Activated T-helper 9 cell treated with anti-CD3 and anti-CD28 coated beads, Interleukin-2, amount 50 U/mL, for 16 hours (primary cell): ENCODE measurements at places on chromosomes 7 and 10.

DNA sequence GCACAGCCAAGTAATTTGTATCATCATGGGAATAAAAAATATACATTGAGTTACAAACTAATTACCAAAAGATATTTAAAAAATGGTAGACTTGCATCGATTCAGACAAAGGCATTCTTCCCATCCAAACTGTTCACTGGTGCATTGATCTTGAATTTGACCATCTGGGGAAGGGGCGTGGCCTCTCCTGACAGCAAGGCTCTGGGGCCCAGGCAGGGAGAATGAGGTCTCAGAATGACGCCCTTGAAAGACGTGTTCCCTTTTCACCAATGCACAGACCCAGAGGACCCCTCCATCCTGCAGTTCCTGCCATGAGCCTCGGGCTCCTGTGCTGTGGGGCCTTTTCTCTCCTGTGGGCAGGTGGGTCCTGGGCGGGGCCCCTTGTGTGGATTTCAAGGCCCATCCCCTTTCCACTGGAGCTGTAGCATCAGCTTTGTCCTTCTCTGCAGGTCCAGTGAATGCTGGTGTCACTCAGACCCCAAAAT lies 91.1 kb upstream of the PRSS58 start:
- no peak for DNase-seq

GRCh38 chr7:81484261-81484660 lies 285.6 kb downstream of the HGF start:
- no peak for DNase-seq

DNA sequence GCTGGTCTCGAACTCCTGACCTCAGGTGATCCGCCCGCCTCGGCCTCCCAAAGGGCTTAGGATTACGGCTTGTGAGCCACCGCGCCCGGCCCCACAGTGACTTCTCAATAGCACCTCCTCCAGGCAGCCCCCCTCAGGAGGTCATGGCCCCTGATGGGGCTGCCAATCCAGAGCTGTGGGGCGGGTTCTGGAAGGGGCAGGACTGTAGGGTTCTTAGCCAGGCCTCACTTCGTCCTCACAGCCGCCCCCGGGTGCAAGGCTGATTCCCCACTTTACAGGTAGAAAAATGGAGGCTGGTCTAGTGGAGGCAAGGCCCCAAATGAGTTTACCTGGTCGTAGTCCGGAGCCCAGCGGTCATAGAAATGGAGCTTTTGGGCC lies 638 bp downstream of the METTL27 start:
- no peak for DNase-seq

GRCh38 chr10:83301732-83302131 lies 837.6 kb upstream of the GHITM start:
- no peak for DNase-seq

DNA sequence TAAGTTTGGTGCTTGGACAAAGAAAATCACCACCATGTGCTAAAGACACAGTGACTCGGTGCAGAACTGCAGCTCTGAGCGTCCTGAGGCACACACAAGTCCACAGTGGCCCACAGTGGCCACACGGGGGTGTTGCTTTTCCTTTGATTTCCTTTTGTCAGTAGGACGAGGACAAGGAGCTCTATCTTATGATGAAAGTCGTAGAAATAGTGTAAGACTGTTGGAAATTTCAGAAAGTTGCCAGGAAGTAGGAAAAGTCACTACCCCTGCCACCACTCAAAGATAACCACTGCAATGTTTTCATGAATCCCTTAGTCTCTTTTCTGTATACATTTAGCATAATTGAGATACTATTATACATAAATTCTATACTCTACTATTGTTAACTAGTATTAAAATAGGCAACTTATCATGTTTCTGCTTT lies 146.0 kb downstream of the TNS3 start:
- no peak for DNase-seq

- no peak for DNase-seq
Measured at GRCh38 chr7:75850235-75850634, 28.6 kb upstream of the RHBDD2 start.

DNA sequence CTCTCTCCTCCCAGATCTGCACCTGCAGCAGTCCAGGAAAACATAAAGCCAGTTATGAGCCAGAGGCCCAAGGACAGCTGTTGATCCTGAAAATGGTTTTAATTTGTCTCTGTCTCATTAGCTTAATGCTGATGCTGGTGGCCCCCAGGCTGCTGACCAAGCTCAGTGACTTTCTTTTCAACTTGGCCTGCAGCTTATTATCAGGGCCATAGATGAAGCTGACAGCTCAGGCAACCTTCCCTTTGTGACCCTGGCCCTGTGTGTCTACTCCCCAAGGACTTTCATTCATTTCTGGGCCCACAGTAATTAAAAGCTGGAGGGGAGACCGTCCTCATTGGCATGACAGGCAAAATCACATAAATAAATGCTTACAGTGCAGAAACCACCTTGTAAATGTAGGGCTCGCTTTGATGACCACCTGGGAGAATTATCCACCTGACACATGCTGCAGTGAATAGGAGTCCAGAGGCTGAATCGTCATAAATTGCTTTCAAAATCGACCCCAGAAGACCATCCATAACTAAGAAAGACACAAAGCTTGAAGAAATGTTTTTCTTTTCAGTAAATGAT lies 138.5 kb downstream of the NPY start:
- no peak for DNase-seq

GRCh38 chr7:96316949-96317348 lies 4.9 kb downstream of the SLC25A13 start:
- DNase-seq, result no peak

GRCh38 chr10:110916554-110917346 lies 2.2 kb downstream of the BBIP1 start:
- no peak for DNase-seq

DNA sequence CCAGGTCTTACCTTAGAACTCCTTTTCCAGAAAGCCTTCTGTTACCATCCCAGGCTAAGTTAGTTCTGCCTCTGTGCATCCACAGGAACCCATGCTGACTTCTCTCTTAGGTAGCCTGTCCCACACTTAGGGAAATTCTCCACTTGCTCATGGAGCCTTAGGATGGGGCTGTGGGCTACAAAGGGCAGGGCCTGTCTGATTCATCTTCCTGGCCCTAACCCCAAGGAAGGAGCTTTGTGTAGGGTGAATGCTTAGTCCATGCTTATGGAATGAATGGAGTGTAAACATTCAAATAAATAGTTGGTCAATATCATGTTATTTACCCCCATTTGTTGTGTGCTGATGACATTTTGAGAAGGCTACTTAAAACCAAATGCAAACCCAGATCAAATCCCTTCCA lies 54.7 kb downstream of the EMX2 start:
- DNase-seq, result no peak

- no peak for DNase-seq
Measured at GRCh38 chr7:100369105-100369504, 4.2 kb upstream of the PILRA start.

DNA sequence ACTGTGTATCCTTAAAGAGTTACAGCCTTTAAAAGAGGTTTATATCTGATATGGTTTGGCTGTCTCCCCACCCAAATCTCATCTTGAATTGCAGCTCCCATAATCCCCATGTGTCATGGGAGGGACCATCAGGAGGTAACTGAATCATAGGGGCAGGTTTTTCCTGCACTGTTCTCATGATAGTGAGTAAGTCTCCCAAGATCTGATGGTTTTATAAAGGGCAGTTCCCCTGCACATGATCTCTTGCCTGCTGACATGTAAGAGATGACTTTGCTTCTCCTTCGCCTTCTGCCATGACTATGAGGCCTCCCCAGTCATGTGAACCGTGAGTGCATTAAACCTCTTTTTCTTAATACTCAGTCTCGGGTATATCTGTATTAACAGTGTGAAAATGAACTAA lies 9.7 kb downstream of the RTKN2 start:
- no peak for DNase-seq

DNA sequence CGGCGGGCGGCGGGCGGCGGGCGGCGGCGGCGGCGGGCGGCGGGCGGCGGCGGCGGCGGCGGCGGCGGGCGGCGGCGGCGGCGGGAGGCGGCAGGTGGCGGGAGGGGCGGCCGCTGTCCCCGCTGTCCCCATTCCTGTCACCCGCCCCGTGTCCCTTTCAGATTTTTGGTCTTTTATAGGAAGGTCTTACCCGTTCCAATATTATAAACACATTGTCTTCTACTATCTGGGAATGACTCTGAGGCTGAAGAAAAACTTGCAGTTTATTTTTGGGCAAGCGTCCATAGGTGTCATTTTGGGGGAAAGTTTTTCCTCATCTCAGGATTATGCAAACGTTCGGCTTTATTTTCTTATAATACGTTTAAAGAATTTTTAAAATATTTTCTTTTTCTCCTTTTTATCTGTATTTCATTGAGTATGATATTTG lies 578 bp downstream of the ZNF713 start:
- no peak for DNase-seq

DNA sequence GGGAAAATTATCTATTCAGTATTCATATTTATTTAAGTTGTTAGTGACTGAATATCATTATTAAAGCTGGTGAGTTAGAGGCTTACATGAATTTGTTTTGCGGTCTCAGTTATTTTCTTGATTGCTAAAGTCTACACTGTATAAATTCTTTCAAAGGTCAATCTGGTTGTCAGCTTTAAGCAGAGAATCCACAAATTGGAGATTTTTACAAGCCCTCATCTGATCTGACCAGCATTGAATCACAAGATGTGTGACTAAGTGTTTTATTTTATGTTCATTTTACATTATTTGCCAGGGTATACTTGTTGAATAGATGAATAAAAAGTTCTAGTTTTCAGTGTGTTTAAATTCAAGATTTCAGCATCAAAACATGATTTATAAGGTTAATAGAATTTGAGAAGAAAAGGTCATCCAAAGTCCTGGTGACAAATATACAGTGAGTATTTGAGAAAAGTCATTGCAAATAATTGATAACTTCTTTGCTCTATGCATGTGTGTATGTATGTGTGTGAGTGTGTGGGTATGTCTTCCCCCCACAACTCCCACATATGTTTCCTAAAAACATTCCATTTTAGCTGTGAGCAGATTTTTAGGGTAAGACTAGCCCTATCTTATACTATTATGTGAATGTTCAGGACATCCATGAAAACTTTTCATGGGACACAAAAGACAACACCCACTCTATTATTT lies 4.4 kb downstream of the SEMA3A start:
- DNase-seq, result no peak

DNA sequence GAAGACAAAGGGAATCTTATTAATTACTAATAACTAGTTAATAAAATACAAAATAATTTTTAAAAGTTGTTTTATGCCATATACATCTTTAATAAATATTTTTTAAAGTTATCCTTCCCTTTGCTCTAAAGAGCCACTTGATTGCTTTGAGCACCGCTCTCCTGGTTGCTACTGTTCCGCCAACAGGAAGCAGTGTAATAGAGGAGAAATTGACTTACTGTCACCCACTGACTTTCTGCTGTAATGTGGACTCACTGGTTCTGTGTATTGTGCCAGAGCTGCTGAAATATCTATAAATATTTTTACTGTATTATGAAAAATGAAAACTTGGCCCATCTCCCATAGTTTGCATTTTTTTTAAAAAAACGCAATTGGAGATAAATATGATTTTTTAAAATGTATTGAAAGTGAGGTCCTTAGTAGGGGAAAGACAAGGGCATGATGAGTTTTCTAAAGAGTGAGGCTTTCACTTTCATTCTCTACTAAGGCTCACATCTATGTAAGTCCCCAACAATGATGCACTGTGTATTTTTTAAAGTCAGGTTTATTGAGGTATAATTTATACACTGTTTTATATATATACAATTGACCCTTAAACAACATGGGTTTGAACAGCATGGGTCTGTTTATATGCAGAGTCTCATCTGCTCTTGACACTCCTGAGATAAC lies 100.5 kb downstream of the NPY start:
- no peak for DNase-seq

DNA sequence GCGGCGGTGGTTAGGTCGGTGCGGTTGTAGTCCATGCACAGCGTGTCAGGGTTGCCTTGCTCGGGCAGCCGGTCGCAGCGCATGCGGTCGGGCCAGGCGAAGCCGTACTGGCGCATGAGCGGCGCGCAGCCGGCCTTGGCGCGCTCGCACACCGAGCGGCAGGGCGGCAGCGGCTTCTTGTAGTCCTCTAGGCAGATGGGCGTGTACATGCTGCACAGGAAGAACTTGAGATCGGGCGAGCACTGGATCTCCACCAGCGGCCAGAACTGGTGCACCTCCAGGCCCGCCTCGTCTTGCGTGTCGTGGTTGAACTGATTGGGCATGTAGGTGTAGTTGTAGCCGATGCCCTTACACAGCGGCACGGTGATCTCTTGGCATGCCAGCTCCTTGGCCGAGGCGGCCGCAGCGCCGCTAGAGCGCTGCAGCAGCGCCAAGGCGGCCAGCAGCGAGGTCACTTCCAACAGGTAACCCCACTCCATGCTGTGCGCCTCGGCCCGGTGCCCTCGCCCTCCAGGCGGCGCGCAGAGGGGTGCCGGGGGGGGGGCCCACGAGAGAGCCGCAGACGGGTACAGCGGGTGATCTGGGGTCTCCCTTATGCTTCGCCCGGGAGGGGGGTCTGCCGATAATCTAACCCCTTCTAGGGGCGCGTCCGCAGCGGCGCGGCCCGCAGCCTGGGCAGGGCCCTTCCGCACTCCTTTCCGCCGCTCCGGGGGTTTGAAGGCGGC lies 983 bp downstream of the FZD8 start:
- DNase-seq, result peak; percentile 17

- no peak for DNase-seq
Measured at GRCh38 chr7:140519007-140519399, 39.7 kb upstream of the MKRN1 start.

DNA sequence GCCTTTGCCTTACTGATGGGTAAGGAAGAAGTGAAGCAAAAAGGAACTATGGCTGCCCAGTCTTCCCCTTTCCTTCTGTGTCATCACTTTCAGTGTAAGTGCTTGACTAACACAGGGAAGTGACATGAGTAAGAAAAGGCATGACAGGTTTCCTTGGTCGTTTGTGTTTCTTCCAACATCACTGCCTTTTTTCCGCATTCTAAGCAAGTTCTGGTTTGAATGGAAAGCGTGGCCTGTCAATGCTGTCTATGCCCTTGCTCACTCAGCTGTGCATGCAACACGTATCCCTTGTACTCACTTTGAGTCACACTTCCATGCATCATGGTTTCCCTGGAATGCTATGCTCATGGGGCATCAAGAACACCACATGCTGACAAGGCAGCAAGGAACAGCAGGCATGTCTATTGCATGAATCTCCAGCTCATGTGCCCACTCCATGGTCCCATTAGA lies 111.8 kb downstream of the OAT start:
- no peak for DNase-seq

- no peak for DNase-seq
Measured at GRCh38 chr7:120164-120991, 72.0 kb upstream of the FAM20C start.

GRCh38 chr7:11193131-11193867 lies 219.6 kb downstream of the PHF14 start:
- DNase-seq, result no peak

- DNase-seq, result no peak
Measured at GRCh38 chr7:138845711-138846110, 47.7 kb upstream of the ATP6V0A4 start.

DNA sequence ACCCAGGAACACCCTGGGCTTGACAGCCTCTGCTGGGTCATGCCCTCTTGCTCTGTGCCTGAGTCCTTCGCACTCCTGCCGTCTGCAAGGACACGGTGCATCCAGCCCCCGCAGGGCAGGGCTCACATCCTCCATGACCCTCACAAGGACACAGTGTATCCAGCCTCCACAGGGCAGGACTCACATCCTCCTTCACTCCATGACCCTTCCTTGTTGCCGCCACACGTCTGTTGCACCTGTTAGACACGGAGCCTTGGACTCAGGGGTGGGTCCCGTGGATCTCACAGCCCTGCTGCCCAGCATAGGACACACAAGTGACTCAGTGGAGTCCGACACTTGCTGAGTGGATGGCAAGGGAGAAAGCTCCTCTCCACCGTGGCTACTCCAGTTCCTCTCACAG lies 500.8 kb downstream of the DNAJB6 start:
- no peak for DNase-seq
